ENCODE measurements at places on chromosomes 7 and 10.

DNA sequence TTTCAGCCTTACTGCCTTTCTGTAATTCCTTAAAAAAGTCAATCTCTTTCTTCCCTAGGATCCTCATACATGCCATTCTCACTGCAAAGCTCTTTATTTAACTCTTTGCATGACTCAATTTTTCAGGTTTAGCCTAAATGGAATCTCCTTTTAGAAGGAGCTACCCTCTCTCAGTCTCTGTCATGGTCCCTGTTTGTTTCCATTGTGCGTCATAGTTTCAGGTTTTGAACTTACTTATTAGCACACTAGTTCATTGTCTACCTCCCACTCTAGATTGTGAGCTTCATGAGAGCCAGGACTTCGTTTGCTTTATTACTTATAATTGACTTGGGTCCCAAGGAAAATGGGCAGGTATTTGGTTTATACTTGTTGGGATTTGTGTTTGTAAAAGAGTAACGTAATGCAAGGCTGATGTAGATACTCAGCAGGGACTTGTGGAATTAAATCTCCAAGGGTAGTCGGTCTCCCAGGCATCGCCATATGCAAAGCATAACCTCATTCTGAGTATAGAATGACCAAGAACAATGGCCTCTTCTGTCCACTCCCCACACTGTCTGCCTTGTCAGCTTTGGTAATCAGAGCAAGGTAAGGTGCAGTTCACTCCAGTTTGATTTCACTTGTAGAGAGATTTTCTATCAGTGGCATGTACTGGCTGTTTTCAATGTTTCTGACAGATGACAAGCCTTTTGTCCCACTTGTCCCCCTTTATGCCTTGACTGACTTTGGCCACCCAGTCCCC lies 252.0 kb downstream of the SORCS3 start:
- no peak for DNase-seq

DNA sequence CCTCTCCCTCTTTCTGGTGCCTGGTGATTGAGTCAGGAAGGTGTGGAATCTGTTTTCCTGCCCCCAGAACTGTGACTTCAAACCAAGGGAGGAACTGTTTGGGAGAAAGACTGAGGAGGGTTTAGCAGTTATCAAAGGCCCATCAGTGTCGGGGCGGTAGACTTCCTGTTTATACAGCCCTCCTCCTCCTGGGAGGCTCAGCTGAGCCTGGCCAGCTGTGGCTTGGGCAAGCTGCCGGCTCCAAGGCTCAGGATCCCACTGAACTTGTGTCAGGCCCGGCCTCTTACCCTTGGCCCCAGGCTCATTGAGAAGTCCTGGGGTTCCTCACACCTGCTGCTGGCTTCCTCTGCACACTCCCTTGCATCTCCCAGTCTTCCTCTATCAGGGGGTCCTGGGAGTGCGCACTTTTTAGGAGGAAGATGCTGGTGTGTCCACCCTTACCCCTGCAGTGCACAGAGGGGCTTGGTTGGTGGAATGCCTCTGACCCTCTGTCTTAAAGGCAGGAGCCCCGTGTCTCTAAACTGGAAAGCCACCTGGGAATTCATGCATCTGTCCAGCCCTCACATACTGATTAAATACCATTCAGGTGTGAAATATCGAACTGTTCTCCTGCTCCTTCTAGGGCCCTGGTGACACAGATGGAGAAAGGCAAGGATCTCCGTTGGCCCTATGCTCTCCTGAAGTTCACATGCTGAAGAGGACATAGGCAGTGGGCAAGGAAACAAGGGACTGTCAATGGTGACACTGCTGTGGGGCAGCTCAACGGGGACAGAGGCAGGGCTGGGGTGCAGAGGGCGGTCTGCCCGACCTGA lies 32.4 kb downstream of the CXCL12 start:
- DNase-seq: no peak

DNA sequence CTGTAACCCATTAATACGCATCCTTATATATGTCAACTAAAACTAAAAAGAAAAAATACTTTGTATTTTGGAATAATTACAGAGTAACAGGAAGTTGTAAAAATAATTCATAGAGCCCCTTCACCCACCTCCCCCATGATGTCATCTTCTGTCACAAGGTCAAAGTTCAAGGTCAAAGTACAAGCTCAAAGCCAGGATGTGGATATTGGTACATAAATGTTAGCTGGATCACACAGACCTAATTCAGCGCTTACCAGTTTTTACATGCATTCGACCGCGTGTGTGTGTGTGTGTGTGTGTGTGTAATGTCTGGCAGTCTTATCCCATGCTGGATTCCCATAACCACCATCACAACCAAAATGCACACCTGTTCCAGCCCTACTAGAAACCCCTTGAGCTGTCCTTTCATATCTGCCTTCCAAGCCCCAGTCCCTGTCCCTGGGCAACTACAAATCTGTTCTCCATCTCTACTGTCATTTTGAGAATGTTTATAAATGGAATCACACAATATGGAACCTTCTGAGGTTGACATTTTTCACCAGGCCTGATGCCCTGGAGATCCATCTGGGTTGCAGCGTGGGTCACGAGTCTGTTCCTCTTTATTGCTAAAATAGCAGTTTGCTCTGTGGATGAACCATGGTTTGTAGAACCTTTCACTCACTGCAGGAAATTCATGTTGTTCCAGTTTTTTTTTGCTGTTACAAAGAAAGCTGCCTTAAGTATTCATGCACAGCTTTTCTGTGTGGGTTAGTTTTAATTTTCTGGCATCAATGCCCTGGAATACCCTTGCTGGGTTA lies 153.6 kb upstream of the PITRM1 start:
- DNase-seq: no peak

DNA sequence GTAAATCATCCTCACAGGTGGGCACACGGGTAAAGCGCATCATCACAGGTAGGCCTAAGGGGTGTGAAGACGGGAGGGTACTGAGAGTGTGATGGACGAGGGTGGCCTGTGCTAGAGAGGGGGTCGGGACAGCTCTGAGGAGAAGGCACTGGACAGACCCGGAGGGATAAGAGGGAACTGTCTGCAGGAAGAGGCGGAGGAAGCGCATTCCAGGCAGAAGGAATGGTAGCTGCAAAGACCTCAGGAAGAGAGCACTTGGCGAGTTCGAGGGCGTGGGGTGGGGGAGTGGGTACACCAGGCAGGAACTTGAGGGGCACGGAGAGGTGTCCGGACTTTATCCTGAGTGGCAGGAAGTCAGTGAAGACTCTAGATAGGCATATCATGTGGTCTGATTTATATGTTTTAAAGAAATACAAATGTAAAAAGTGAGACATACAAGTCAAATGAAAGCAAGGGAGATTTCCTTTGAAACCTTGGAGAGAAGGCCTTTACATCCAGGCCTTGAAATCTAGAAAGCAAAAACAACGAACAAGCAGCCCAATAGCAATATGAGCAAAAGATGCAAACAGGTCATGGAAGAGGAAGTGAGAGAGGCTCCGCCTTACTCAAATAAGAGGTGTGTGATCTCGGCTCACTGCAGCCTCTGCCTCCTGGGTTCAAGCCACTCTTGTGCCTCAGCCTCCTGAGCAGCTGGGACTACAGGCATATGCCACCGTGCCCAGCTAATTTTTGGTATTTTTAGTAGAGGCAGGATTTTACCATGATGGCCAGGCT lies 3.6 kb downstream of the LHPP start:
- no peak for DNase-seq

DNA sequence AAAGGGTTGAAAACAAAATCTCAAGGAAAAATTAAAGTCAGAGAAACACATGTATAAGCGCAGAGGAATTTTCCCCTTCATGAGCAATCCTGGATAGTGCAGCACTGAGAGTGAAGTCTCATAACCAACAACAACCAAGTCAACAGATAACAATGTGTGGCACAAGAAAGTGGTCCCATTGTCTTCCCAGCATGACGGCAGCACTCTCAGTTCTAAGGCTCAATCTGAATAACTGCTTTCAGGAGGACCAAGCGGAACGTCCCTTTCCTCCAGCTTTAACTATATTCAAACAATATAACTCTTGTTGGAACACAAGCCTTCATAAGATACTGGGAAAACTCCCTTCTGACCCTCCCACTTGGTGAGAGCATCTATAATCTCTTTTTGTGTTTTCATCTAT lies 137.9 kb downstream of the RAPGEF5 start:
- no peak for DNase-seq

GRCh38 chr7:159022238-159022993 lies 122.3 kb downstream of the VIPR2 start:
- DNase-seq: no peak

GRCh38 chr10:25467881-25468280 lies 293.1 kb downstream of the GPR158 start:
- no peak for DNase-seq

DNA sequence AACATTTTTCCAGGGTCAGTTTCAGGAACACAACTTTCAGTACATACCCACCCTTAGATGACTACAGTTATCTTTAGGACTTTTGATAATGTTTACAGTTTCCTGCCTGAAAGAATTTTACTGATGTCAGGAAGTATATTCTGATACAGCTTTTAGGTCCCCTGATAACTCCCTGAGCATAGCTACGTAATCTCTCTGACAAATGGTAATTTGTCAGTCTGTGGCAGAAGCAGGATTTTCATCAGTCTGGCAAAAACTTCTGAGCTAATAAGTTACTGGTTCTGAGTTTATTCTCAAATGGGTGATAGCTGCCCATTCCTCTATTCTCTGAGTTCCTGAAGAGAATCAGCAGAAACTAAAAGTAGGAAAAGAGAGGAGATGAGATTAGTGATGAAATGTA lies 270.1 kb upstream of the MTPN start:
- DNase-seq: no peak

GRCh38 chr7:156999958-157000726 lies 10.3 kb downstream of the MNX1 start:
- peak; percentile 18 for DNase-seq

DNA sequence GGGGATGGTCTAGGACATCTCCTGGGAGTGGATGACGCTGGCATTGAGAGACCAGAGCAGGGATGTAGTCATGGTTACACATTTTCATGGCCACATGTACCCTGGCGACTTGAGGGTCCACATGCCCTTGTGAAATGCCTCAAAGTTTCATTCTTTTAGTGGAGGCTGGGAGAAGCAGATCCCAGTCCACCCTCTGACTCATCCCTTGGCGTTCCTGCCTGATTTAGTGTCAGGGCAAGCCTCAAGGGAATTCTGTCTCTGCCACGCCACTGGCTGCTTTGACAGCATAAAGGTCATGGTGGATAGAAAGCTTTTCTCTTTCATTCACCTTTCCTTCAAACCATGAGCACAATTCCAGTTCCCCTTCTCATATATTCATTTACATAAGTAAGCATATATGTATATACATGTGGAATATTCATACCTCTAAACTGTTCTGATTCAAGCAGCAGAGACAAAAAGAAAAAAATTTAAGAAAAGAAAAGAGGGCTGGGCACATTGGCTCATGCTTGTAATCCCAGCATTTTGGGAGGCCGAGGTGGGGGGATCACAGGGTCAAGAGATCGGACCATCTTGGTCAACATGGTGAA lies 21.8 kb upstream of the KIF5B start:
- DNase-seq: no peak

DNA sequence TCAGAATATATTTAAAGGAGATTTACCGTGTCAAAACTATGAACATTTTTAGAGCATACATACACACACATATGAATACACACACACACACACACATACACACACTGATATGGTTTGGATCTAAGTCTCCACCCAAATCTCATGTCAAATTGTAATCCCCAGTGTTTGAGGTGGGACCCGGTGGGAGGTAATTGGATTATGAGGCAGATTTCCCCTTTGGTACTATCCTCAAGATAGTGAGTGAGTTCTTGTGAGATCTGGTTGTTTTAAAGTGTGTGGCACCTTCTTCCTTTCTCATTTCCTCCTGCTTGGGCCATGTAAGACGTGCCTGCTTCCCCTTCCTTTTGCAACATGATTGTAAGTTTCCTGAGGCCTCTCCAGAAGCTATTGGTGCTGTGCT lies 515.0 kb upstream of the ZMIZ1 start:
- DNase-seq: no peak

- DNase-seq: no peak
Measured at GRCh38 chr7:25877802-25878789, 273.9 kb upstream of the NFE2L3 start.

- DNase-seq: no peak
Measured at GRCh38 chr10:61296161-61296560, 157.0 kb downstream of the TMEM26 start.

GRCh38 chr10:110215286-110216170 lies 8.1 kb downstream of the MXI1 start:
- DNase-seq: no peak

GRCh38 chr7:48837266-48837665 lies 87.1 kb upstream of the CDC14C start:
- DNase-seq: no peak

DNA sequence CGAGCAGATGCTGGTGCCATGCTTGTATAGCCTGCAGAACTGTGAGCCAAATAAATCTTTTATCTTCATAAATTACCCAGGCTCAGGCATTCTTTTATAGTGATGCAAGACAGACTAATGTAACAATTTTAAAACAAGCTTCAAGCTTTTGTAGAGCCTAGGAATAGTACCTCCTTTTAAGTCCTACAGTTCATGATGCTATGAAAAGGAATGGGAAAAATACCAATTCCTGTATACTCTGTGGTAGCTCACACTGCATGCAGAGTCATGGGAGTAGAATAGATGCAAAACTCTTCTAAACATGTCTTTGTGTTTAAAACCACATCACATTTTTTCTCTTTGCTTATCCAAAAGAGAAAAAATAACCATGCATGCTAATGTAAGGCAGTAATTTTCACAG lies 66.6 kb upstream of the WNT16 start:
- DNase-seq: no peak

- DNase-seq: no peak
Measured at GRCh38 chr10:4514445-4515108, 311.4 kb upstream of the AKR1E2 start.

DNA sequence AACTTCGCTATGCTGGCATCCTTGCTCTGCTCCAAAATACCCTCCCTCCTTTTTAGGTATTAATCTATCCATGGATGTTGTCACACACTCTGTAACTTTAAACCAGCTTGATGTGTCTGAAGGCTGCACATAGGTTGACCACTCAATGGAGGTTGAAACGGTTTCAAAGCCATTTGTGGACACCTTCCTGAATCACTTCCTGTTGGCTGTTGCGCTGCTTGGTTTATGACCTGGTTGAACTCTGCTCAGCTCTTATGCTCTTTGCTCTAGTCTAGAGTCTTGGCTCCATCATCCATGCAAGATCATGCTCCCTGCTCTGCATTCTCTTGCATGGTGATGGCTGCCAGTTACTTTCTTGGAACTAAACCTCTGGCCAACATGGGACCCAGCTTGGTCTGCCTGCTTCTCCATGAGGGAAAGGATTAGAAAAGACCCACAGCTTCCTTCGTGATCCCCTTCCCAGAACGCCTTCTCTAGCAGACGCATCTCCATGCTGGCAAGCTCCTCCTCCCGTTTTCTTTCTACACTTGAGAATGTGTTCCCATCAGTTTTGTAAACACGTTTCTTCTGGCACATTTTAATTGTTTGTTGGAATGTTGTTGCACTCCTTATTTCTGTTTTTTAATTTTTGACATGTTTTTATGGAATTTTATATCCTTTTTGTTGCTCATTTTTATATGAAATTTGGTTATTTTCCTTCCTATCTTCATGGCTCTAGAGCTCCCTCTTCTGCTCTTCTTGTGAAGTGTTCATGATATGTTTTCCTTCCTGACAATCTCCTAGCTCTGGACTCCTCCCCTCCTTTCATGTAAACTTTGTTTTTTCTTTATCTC lies 149.8 kb downstream of the XPNPEP1 start:
- DNase-seq: peak; percentile 36

GRCh38 chr10:75352650-75353049 lies 48.9 kb downstream of the ZNF503 start:
- no peak for DNase-seq
